Fibroblast of upper back skin (primary cell): ENCODE measurements at places on chromosomes 5 and 9.

DNA sequence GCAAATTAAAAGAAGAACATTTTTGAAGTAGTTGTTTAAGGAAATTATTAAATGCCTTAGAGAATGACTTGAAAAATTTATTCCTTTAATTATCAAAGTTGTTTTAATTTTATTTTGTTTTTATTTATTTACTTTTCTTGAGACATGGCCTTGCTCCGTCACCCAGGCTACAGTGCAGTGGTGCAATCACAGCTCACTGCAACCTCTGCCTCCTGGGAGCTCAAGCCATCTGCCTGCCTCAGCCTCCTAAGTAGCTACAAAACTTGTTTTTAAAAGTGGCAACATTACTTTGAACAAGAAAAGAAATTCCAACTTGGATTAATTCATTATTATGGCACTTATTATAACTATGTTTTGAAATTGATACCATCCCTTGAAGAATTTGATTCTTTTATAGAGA, 29.0 kb downstream of the CDO1 start:
- DNase-seq = no peak

- DNase-seq = no peak
Observed at GRCh38 chr9:118104363-118104762, 400.2 kb downstream of the TLR4 start.

- peak; percentile 39 for DNase-seq
Observed at GRCh38 chr9:99411068-99411467, 189.0 kb downstream of the SEC61B start.

DNA sequence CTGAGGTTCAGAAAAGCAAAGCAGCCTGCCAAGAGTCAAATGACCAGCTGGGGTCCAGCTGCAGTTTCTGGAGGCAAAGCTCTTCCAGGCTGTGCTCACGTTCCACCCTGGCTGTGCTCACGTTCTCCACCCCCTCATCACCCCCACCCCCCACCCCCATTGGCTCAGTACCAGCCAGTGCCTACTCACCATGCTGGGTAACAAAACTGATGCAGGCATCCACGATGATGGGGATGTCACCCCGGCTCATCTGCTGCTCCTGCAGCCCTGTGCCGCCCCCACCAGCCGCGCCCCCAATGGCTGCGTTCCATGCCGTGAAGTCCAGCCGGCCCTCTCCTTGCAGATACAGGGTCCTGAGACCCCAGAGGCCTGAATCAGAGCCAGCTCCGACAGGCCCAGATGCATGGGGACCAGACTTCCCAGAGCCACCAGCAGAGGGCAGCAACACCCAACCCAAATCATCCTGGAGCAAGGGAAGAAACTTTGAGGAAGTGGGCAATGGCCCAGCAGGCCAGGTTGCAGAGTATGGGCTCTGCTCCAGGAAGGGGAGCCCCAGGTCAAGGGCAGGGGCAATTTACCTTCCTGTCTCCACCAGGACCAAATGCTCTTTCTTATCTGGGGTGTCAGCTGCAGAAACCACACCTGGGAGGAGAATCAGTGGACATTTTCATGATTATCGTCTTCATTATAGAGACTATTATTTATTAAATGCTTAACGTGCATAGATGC, 13.7 kb upstream of the FCHSD1 start:
- DNase-seq = peak; percentile 65

GRCh38 chr5:31911291-31912265, 262.5 kb downstream of the GOLPH3 start:
- peak; percentile 14 for DNase-seq

DNA sequence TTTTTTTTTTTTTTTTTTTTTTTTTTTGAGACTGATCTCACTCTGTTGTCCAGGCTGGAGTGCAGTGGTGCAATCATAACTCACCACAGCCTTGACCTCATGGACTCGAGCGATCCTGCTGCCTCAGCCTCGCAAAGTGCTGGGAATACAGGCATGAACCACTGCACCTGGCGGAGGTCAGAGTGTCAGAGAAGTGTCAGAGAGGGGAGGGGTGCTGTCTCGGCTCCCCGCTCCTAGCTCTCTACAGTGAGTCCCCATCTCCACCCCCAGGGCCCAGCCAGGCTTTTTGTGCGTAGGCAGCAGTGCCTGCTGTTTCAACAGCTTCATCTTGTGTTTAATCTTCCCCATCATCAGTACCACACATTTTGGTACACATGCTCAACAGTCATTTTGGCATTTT, 38.3 kb downstream of the SAR1B start:
- DNase-seq = no peak

- no peak for DNase-seq
Observed at GRCh38 chr5:57486027-57486602, 3.5 kb upstream of the ACTBL2 start.

DNA sequence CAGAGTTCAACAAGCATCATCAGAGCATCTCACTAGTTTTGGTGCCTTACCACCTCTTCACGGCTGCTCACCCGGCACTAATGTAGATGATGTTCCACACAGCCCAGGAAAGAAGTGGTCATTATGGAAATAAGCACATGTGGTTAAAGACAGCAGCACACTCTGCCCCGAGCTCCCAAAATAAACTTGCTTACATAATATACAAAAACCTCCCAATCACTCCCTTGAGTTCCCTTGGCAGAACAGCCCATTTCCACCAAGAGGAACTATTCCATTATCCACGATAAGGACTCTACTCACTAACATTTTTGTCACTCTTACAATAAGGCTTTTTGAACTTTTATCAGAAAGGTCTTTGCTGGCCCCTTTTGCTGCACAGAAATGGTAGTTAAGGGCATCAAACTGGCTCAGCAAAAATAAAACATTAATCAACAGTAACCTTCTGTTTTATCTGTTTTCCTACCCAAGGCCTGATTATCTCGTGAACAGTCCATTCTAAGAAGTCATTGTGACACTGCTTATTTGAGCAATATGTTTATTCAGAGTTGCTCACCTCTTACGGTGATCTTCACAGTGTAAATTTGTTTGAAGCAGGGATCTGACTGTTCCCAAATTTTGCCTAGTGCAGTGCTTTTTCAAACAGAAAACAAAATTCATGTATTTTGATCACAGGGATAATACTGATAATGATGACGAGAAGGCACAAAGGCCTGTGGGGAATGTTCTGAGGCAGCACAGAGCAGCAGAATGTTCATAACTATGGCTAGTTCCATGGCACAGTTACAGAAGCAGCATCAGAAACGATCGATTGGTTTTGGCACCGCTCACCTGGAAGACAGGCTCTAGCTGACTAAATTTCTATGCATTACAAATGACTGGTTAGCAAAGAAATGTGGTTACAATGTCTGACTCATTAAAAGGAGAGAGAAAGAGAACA, 399.8 kb upstream of the PIK3R1 start:
- DNase-seq = peak; percentile 80

- peak; percentile 90 for DNase-seq
Observed at GRCh38 chr5:118224546-118224945, 763.8 kb downstream of the DTWD2 start.

- no peak for DNase-seq
Observed at GRCh38 chr9:86722706-86723075, 224.6 kb downstream of the GAS1 start.

- peak; percentile 73 for DNase-seq
Observed at GRCh38 chr5:52853650-52854049, 65.9 kb downstream of the ITGA1 start.
